ENCODE measurements at places on chromosomes 4 and X.

DNA sequence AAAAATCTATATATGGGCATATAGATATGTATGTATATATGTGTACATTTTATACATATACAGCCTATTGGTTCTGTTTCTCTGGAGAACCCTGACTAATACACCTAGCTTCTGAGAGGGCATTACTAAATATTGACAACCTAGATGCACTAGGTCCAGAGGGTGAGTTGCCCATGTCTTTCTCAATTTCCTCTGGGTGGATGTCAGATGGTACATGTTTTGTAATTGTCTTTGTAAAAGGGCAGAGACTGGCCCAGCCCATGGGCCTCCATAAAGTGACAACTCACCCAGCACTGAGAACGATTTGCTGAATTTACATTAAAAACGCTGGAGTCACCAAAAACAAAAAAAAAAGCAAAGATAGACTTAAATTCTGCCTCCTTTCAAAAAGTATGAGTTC, 198.5 kb upstream of the FAM241A start:
- DNase-seq: no peak

DNA sequence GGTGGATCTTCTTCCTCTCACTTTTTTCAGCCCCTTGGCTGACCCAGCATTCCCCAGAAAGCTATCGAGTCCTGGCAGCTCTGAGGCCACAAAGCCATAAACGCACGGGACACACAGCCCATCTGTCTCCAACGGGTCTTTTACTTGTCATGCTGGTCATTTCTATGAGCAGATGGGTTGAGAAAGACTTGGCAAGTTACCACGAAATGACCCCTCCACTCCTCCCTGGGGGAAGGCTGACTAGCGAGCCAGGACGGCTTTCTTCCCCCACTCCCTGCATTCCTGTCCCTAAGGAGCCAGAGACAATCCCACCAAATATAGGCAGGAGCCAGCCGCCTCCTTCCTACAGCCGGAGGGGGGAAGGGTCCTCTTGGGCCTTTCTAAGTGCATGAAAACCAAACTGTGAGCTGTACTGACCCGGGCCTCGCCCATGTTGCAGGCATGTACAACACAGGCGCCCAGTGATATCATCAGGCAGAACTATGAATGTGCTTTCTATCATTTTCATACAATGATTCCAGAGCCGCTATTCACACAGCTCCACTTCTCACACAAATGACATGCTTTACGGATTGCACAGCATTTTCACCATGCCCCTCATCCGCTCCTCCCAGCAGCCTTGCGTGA, 28.6 kb downstream of the AFAP1 start:
- DNase-seq: no peak

DNA sequence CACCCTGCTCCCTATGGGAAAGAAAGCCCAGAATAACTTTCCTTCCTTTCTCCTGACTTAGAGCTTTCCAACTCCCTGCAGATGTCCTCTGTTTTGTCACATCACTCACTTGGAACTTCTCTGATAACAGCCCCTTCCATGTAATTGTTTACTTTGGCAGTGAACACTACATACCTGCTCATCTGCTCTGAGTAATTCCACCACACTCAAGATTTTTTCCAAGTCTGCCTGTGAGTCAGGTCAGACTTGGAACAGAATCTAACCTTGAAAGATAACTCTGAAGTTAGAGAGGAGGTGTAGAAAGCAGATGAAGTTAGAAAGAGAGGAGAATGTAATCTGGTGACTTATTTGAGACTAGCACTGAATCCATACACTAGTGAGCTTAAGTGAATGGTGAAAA, 7.4 kb downstream of the MAGEB10 start:
- DNase-seq: no peak

GRCh38 chrX:37922928-37923327, 75.6 kb upstream of the DYNLT3 start:
- no peak for DNase-seq

DNA sequence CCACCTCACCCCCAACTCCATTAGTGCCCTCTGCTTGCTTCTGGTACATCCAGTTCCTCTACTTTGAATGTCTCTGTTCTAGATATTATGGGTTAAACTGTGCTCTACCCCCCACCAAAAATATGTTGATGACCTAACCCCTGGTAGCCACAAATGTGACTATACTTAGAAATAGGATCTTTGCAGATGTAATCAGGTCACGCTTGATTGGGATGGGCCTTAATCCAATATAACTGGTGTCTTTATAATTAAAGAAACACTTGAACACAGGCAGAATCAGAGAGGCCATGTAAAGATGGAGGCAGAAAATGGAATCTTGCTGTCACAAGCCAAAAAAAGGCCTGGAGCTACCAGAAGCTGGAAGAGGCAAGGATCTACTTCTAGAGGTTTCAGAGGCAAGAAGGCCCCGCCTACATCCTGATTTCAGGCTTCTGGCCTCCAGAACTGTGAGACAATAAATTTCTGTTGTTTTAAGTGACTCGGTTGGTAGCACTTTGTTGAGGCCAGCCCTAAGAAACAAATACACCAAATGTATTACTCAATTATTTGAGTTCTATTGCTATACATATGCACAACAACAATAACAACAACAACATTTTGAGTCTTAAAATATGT, 220.0 kb downstream of the PPP3CA start:
- DNase-seq: no peak

GRCh38 chrX:23779025-23779424, 3.9 kb upstream of the SAT1 start:
- no peak for DNase-seq

DNA sequence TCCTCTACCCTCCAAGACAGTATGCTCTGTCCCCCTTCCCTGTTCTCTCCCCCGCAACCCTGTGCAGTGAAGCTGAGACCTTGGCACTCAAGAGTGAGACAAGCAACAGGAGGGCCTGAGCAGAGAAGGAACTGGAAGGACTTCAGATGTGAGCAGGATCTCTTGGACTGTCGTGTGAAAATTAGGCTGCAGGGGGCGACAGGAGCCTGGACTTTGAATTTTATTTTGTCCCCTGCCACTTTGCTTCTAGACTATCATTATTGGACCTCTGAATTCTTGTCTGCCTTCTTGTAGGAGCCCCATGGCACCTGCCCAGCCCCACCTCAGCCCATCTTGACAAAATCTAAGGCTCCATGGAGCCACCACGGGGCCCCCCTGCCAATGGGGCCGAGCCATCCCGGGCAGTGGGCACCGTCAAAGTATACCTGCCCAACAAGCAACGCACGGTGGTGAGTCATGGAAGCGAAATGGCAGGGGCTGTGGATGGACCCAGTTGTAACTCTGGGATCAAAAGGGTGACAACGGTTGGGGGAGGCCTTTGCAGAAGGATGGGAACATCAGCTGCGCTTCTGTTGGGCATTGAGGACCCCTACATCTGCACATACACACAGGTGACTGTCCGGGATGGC, 1.7 kb downstream of the ARAF start:
- no peak for DNase-seq

DNA sequence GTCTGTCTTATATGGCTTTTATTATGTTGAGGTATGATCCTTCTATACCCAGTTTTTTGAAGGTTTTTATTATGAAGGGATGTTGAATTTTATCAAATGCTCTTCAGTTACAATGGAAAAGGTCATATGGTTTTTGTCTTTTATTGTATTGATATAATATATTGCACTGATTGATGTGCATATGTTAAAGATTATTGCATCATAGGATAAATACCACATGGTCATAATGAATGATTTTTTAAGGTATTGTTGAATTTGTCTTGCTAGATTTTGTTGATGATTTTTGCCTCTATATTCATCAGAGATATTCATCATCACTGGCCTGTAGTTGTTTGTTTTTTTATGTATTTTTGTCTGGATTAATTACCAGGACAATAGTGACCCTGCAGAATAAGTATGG, 339.2 kb upstream of the CT83 start:
- no peak for DNase-seq

DNA sequence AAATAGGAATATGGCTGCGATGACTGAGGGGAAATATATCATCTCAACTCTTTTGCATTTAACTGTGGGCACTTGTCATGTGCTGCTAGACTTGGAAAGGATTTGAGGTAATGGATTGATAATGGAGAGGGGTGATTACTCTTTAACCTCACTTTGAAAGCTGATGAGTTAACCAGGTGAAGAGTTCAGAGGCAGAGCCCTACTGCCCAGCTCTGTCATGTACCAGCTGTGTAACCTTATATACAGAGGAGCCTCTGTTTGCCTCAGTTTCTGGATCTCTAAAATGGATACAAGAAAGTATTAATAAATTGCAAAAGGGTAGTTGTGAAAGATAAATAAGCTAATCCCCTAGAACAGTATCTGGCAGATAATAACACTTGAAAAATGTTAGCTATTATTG, 51.5 kb downstream of the WDR19 start:
- DNase-seq: no peak
